ENCODE measurements at places on chromosomes 11 and 22. TPM values are rescaled to one million over a fixed set of nuclear protein-coding genes. Genes with fewer than 3 reads are reported as not detected.
A peak's percentile ranks its signal among the peaks of the same experiment; 100 is the strongest.

DNA sequence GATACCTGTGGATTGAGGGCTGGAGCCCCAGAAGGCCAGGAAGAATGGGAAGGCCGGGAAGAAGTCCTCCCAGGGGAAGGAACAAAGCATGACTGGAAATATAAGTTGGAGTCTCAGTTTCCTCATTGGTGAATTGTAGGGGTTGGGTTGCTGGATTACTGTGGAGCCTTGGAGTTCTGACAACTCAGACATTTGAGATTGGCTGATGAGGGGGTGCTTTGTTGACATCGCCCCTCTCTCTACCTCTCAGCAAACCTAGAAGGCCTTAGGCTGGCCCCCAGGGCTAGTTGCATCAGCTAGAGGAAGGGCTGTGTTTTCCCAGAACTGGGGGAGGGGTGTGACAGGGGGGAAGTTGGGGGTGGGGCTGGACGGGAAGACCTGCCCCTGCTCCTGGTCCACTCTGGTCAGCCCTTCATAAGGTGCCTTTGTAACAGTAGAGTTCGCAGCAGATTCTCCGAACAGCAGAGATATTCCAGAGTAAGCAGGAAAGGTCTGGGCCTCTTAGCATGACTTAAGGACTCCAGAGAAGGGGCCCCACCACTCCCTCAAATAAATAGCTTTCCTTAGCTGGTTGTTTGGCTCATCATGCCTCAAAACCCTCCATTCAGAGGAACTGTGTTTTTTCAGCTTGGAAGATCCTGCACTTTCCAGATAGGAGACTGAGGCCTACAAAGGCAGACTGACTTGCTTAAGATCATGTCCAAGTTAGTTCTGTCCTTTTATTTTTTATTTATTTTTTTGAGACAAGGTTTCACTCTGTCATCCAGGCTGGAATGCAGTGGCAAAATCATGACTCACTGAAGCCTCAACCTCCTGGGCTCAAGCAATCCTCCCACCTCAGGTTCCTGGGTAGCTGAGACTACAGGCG, 12.5 kb upstream of the THRSP start:
- no peaks in the 10 kb centered on the region for H3K27me3 ChIP-seq
- no peak for DNase-seq
- peak overlapping the region; percentile 44 for H3K27ac ChIP-seq
- peaks cover 6% of the 10 kb centered on the region for H3K4me1 ChIP-seq
- H3K4me3 ChIP-seq: no peak overlapping the region
- no peaks in the 10 kb centered on the region for H3K36me3 ChIP-seq

Gene BDNF
- polyA plus RNA-seq: 0.35 TPM

DNA sequence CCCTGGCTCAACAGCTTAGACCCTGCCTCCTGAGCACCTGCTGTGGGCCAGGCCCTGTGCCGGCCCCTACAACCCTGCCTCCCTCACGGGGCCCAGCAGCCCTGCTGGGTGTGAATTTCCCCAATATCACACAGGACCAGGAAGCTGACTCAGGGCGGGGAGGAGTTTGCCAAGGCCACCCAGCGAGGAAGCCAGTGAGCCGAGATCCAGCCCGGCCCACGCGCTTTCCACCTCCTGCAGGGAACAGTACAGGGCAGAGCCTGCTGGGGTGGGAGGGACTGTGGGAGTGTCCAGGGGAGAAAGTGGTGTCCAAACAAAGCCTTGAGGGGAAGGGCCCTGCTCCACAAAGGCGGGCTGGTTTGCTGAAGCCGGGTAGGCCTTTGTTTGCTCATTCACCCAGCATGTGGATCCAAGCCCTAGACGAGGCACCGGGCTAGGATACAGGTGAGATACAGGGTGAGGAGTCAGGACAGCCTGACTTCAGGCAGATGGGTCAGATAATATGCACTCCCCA, 26.8 kb downstream of the RPL3 start:
- no peaks in the 10 kb centered on the region for H3K27me3 ChIP-seq
- H3K36me3 ChIP-seq: no peaks in the 10 kb centered on the region
- H3K27ac ChIP-seq: peak overlapping the region; percentile 92
- no peak for DNase-seq

Gene MMP27
- not detected for polyA plus RNA-seq

DNA sequence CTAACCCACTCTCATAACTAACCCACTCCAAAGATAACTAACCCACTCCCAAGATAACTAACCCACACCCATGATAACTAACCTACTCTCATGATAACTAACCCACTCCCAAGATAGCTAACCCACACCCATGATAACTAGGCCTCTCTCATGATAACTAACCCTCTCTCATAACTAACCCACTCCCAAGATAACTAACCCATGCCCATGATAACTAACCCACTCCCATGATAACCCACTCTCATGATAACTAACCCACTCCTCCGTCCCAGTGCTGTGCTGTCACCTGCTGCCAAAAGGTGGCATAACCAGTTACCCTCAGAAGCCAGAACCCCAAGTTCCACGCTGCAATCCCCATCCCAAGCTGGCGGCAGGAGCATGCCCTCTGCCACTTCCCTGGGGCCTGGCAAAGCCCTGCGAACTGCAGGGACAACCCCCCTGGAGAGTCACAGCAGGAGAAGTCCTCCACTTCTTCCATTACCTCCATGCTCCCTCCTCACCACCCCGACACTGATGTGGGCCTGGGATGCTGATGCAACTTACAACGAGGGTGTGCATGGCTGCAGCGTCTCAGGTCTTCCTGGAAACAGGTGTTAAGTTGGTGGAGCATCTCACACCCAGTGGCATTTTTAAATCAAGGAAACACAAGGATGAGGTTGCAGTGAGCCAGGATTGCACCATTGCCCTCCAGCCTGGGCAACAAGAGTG, 30.8 kb upstream of the CELSR1 start:
- no peak overlapping the region for H3K4me3 ChIP-seq
- no peak for DNase-seq
- no peak overlapping the region for H3K27ac ChIP-seq
- H3K36me3 ChIP-seq: no peaks in the 10 kb centered on the region
- no peaks in the 10 kb centered on the region for H3K27me3 ChIP-seq

GRCh38 chr11:4118107-4118506, 23.5 kb downstream of the RRM1 start:
- H3K36me3 ChIP-seq: peaks cover 5% of the 10 kb centered on the region
- H3K4me1 ChIP-seq: no peaks in the 10 kb centered on the region
- DNase-seq: no peak
- no peak overlapping the region for H3K27ac ChIP-seq

GRCh38 chr11:114085965-114086793, 26.7 kb downstream of the ZBTB16 start:
- DNase-seq: no peak
- no peaks in the 10 kb centered on the region for H3K4me1 ChIP-seq
- H3K27ac ChIP-seq: no peak overlapping the region
- H3K36me3 ChIP-seq: no peaks in the 10 kb centered on the region
- peaks cover 9% of the 10 kb centered on the region for H3K27me3 ChIP-seq

- H3K27me3 ChIP-seq: no peaks in the 10 kb centered on the region
- H3K27ac ChIP-seq: no peak overlapping the region
Measured at GRCh38 chr11:14513800-14514199, 6.4 kb downstream of the PSMA1 start.

Gene OR2D2
- polyA plus RNA-seq: 0.14 TPM

GRCh38 chr11:73236854-73237253, 18.8 kb downstream of the P2RY2 start:
- peaks cover 17% of the 10 kb centered on the region for H3K4me1 ChIP-seq
- no peak for DNase-seq
- H3K4me3 ChIP-seq: no peak overlapping the region

GRCh38 chr11:78127403-78127802, 12.0 kb downstream of the ALG8 start:
- H3K27ac ChIP-seq: no peak overlapping the region
- H3K4me1 ChIP-seq: peaks cover 2% of the 10 kb centered on the region
- peaks cover 4% of the 10 kb centered on the region for H3K36me3 ChIP-seq
- no peak overlapping the region for H3K4me3 ChIP-seq
- H3K27me3 ChIP-seq: no peaks in the 10 kb centered on the region
- no peak for DNase-seq

GRCh38 chr22:27768027-27768653, 33.4 kb downstream of the MN1 start:
- H3K27me3 ChIP-seq: no peaks in the 10 kb centered on the region
- H3K27ac ChIP-seq: no peak overlapping the region
- no peaks in the 10 kb centered on the region for H3K36me3 ChIP-seq
- H3K4me3 ChIP-seq: no peak overlapping the region
- H3K4me1 ChIP-seq: no peaks in the 10 kb centered on the region

GRCh38 chr11:1483445-1483961, 3.1 kb downstream of the MOB2 start:
- H3K4me1 ChIP-seq: peaks cover 3% of the 10 kb centered on the region
- H3K36me3 ChIP-seq: peaks cover 9% of the 10 kb centered on the region
- H3K27me3 ChIP-seq: no peaks in the 10 kb centered on the region
- H3K4me3 ChIP-seq: no peak overlapping the region

Gene ANKK1
- polyA plus RNA-seq: 0.92 TPM

DNA sequence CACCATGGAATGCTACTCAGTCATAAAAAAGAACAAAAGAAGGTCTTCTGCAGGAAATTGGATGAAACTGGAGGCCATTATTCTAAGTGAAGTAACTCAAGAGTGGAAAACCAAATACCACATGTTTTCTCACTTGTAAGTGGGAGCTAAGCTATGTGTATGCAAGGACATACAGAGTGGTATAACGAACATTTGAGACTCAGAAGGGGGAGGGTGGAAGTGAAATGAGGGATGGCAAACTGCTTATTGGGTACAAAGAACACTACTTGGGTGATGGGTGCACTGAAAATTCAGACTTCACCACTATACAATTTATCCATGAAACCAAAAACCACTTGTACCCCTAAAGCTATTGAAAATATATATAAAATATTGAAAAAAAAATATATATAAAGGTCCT, 13.4 kb upstream of the CAT start:
- peaks cover 12% of the 10 kb centered on the region for H3K4me1 ChIP-seq
- no peaks in the 10 kb centered on the region for H3K36me3 ChIP-seq
- H3K27me3 ChIP-seq: no peaks in the 10 kb centered on the region
- no peak for DNase-seq
- H3K27ac ChIP-seq: no peak overlapping the region

GRCh38 chr11:21963013-21963412, 229.9 kb upstream of the ANO5 start:
- H3K27ac ChIP-seq: no peak overlapping the region
- no peaks in the 10 kb centered on the region for H3K4me1 ChIP-seq
- no peak overlapping the region for H3K4me3 ChIP-seq
- H3K36me3 ChIP-seq: no peaks in the 10 kb centered on the region
- no peaks in the 10 kb centered on the region for H3K27me3 ChIP-seq

Gene MFNG
- polyA plus RNA-seq: 5.8 TPM

DNA sequence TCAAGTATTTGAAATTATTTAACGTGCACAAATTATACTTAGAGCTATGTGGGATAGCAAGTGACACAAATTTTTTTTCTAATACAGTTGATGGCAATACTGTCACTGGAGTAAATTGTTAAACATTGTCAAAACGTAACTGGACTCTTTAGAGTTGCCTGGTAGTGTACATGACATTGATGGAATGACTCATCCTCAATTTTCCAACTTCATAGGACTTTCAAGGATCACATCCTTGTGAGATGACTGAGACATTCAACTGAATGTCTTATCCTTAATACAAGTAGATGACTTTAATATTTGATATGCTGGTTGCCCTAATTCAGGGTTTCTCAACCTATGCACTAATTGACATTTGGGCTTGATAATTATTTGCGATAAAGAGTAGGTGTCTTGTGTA, 310.0 kb downstream of the SWAP70 start:
- no peaks in the 10 kb centered on the region for H3K36me3 ChIP-seq
- H3K27me3 ChIP-seq: no peaks in the 10 kb centered on the region
- DNase-seq: no peak
- no peak overlapping the region for H3K4me3 ChIP-seq
- H3K4me1 ChIP-seq: no peaks in the 10 kb centered on the region
- H3K27ac ChIP-seq: no peak overlapping the region

DNA sequence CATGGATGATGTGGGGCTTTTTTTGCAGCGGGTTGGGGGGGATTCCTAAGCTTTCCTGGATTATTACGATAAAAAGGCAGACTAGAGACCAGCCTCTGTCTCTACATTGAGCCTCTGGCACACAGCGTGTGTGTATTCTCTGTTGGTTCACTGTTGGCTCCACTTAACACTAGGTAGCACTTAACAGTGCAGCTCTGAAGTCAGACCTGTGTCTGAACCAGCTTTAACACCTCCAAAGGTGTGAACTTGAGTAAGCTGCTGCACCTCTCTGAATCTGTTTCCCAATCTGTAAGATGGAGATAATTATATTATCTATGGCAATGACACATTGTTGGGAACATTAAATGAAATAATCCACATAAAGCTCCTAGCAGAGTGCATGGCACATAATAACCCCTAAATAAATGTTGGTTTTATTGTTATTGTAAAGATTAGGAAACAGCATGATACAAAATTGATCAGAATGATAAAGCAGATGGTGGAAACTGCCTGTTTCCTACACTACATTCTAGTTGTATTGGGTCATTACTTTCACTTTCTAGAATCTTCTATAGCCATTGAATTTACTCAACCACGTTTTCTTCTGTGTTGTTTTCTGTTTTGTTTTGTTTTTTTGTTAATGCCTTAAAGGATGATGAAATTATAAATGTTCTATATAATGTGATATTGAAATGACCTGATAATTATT, 108.4 kb downstream of the ARL14EP start:
- no peaks in the 10 kb centered on the region for H3K4me1 ChIP-seq
- no peak for DNase-seq
- no peak overlapping the region for H3K27ac ChIP-seq
- H3K27me3 ChIP-seq: no peaks in the 10 kb centered on the region
- no peak overlapping the region for H3K4me3 ChIP-seq

Gene CDC45
- polyA plus RNA-seq: 5.2 TPM

GRCh38 chr11:84390441-84391078, 1104.4 kb upstream of the CCDC90B start:
- no peak for DNase-seq
- no peak overlapping the region for H3K4me3 ChIP-seq
- no peaks in the 10 kb centered on the region for H3K27me3 ChIP-seq
- no peak overlapping the region for H3K27ac ChIP-seq

Gene SLCO2B1
- polyA plus RNA-seq: not detected

GRCh38 chr11:70029861-70030380, 48.2 kb upstream of the ANO1 start:
- no peaks in the 10 kb centered on the region for H3K4me1 ChIP-seq
- H3K27me3 ChIP-seq: no peaks in the 10 kb centered on the region
- H3K27ac ChIP-seq: no peak overlapping the region

DNA sequence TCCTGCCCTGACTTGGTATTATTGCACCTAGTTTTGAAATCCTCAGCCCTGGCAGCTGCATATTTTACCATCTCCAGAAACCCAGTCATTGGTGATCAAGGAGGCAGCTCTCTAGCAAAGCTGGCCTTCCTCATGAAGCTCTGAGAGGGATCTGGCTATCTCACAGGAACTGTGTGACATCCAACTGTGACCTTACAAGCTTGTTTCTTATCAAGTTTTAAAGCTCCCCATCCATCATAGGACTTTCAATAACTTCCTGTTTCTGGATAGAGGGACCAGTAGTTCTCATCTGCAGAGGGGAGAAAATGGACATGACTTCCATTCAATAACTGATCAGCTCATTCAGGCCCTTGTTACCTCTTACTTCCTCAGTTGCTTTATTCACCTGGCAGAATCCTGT, 18.2 kb downstream of the CALCA start:
- H3K27ac ChIP-seq: no peak overlapping the region
- H3K27me3 ChIP-seq: no peaks in the 10 kb centered on the region
- H3K4me3 ChIP-seq: no peak overlapping the region

Data from keratinocyte (primary cell).